ENCODE measurements at places on chromosomes 1 and 21.

- DNase-seq, result no peak
These were observed at the start of gene MNDA for GRCh38 chr1:158830904-158831507. TSS of gene MNDA (plus strand) at chr1:158831351. CDS start at chr1:158842154, 10,803 bp downstream.

DNA sequence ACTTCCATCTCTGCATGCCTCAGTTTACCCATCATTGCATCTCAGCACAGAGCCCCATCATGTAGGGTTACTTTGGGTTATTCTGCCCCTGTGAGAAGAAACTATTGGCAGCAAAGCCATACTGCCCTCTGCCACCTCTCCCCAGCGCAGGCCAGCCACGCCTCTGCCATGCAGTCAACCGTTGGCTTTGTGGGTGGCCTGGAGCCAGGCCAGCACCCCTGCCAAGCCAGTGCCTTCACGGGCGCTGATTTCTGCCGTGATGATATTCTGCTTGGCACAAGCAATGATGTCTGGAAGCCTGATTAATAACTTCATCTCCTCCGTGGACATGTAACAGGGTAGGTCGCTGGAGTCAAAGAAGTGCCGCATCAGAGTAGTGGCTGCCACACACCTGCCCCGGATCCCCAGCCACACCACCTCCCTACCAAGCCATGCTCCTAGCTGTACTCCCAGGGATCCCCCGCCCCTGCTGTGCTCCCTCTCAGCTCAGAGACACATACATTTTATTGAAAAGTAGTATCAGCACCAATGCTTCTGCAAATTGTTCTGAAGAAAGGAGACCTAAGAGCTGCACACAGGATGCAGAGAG is 15.0 kb upstream of the CEP85 start:
- DNase-seq, result no peak

- DNase-seq, result no peak
These were observed 23.2 kb downstream of the AVPR1B start for GRCh38 chr1:206094024-206094423.

DNA sequence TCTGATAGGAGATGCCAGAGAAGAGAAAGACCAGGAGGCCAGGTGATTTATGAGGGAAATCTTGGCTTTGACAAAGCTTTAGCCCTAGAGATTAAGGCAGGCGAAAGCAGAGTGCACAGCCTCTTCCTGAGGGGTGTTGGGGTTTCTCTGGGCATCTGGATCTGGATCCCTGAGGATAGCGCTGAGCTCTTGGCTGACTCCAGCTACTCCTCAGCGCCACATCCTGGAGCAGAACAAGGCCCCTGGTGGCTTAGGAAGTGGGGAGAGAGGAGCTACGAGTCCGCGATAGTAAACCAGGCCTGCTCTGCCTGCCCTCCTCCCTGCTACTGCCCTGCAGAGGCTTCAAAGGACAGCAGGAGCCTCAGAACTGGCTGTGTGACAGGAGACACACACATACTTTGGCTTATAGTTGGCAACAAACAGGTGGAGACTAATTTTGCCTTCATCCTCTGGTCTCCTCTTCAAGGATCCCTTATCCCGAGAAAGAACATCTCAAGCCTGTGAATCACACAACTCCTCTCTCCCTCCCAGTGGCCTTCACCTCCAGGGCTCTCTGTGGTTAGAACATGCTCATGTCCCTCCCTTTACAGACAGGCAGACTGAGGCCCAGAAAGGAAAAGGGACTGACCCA is 66.9 kb downstream of the TRABD2B start:
- no peak for DNase-seq

DNA sequence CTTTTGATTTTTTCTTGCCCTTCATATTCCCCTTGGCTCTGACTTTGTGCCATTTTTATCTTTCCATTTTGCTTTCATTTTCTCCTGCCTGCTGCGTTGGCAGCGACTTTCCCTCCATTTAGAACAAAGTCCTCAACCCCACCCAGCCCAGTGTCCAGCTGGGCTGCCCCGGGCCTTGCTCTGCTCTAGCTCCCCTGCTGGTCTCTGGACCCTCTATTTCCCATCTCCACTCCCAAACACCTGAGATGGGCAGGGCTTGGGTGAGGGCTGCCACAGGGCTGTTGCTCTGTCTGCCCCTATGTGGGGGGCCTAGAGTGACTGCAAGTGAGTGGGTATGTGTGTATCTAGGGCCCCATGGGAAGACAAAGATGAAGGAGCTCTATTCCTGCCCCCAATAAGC is 7.3 kb upstream of the ADAM15 start:
- DNase-seq, result no peak

DNA sequence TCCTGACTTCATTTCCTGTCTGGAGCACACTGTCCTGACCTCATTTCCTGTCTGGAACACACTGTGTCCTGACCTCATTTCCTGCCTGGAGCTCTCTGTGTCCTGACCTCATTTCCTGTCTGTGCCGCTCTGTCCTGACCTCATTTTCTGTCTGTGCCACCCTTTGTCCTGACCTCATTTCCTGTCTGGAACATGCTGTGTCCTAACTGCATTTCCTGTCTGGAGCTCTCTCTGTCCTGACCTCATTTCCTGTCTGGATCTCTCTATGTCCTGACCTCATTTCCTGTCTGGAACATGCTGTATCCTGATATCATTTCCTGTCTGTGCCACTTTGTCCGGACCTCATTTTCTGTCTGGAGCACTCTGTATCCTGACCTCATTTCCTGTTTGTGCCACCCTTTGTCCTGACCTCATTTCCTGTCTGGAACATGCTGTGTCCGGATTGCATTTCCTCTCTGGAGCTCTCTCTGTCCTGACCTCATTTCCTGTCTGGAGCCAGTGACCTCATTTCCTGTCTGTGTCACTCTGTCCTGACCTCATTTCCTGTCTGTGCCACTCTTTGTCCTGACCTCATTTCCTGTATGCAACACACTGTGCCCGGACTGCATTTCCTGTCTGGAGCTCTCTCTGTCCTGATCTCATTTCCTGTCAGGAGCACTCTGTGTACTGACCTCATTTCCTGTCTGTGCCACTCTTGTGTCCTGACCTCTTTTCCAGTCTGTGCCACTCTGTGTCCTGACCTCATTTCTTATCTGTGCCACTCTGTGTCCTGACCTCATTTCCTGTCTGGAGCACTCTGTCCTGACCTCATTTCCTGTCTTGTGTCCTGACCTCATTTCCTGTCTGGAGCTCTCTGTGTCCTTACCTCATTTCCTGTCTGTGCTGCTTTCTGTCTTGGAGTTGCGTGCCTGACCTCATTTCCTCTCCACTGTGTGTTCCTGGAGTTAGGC is 27.6 kb downstream of the SKI start:
- DNase-seq, result peak; percentile 56

GRCh38 chr21:34802180-34802899 is 133.5 kb downstream of the CLIC6 start:
- no peak for DNase-seq

GRCh38 chr1:167880580-167881021 is 33.3 kb downstream of the ADCY10 start:
- DNase-seq, result no peak

- DNase-seq, result no peak
These were observed 21.1 kb downstream of the SMAP2 start for GRCh38 chr1:40394491-40395172.

GRCh38 chr1:43460988-43461693 is 7.4 kb upstream of the HYI start:
- no peak for DNase-seq

GRCh38 chr1:230303069-230303468 is 123.1 kb downstream of the PGBD5 start:
- no peak for DNase-seq

DNA sequence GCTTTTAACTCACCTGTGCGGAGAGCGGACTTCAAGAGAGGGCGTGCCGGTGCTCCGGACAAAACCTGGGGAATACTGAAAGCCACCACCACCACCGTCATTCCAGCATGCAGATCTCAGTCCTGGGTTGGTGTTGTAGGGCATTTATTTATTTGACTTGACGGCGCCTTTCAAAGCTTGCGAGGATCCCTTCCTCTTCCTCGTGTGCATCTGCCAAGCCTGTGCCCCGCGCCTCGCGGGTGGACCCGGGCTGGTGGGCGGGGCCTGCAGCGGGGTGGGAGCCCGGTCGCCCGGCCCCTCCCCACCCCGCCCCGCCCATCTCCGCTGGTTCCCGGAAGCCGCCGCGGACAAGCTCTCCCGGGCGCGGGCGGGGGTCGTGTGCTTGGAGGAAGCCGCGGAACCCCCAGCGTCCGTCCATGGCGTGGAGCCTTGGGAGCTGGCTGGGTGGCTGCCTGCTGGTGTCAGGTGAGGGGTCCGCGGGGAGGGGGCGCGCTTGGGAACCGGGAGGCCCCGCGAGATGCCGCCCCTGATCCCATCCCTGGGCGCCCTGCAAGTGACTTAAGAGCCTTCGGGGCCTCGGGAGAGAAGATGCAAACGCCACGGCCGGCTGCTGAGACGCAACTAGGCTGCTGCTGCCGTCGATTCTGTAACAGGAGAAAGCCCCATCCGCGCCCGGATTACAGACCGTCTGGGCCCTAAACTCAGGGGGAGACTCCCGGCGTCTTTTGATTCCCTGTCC is at the start of gene IL10RB:
Gene IL10RB (plus strand): TSS at position 318 of the 739 bp plus-strand sequence. CDS start 99 bp downstream, at position 417.
- peak; percentile 73 for DNase-seq

- no peak for DNase-seq
These were observed 65.9 kb downstream of the LAMC1 start for GRCh38 chr1:183089025-183089639.

GRCh38 chr1:22780696-22781095 is 70.1 kb downstream of the EPHB2 start:
- no peak for DNase-seq

DNA sequence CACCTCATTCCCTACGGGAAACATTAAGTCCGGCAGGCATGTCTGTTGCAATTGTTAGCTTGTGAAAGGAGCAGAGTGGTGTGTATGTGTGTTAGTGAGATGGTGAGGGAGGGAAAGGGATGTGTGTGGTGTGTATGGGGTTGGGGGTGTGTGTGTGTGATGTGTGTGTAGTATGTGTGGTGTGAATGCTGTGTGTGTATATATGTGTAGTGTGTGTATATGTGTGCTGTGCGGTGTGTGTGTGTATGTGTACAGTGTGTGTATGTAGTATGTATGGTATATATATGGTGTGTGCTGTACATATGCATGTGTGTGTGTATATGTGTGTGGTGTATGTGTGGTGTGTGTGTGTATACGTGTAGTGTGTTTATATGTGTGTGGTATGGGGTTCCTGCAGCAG is 20.8 kb upstream of the BLACAT1 start:
- DNase-seq, result no peak

- DNase-seq, result no peak
These were observed 278.6 kb upstream of the AJAP1 start for GRCh38 chr1:4375812-4376211.

DNA sequence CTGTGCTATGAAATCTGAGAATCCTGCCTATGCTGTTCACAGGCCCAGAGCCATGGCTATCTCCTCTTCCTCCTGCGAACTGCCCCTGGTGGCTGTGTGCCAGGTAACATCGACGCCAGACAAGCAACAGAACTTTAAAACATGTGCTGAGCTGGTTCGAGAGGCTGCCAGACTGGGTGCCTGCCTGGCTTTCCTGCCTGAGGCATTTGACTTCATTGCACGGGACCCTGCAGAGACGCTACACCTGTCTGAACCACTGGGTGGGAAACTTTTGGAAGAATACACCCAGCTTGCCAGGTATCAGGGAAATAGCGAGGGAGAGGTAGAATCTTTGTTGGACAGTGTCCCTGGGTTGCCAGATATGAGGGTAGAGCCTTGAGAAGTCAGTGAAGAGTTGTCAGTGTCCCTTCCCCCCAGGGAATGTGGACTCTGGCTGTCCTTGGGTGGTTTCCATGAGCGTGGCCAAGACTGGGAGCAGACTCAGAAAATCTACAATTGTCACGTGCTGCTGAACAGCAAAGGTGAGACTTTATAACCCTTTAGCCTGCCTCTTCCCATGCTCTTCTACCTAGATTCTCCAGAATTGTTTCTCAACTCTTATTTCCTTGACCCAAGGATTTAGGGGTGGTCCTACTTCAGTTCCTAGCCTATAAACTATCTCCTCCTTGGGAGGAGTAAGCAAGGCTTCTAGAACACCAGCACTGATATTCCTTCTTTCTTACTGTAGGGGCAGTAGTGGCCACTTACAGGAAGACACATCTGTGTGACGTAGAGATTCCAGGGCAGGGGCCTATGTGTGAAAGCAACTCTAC is 1.4 kb downstream of the NIT1 start:
- no peak for DNase-seq

DNA sequence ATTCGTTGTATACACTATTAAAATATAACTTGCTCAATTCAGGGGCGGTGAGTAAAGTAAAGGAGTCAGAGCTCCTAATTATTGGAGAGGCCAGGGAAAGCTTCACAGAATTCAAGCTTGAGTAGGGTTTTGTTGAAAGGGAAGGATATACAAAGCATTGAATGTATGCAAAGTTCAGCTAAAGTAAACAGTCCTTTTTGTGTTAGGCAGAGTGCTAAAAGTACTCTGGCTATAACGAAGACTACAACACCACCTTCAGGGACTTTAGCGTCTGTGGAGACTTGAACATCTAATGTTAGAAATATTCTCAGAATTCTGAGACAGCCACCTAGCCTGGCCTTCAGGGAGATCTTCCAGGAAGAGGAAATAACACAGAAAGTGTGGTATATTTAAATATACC is 1.1 kb downstream of the FALEC start:
- DNase-seq, result peak; percentile 19

DNA sequence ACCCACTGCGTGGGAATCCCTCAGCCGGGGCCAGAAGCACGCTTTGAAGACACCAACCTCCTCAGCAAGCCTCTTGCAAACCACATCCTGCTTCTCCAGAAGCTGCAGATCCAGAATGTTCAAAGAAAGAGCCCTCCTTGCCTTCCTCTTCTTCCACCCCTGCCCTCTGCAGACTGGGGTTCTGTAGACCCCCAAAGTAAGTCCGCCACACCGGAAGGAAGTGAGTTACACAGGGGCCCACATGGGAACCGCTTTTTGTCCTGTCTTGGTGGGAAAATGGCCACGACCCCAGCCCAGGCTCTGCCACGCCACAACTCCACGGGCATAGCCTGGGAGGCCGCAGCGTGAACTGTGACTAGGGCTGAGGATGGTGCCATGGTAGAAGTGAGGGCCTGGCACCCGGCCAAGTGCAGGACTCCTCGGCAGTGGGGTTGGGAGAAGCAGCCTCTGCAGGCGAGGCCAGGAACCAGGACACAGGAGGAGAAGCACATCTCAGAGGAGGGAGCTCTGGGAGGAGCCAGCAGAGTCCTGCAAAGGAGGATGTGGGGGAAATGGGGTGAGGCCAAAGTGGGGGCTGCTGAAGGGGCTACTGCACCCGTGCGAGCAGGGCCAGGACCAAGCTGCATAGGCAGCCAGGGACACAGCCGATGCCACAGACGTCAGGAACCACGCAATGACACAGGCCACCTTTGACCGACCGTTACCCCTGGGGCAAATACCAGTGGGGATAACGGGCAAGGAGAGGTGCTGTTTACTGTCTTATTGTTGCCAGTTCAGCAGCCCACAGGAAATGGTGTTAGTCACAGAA is 30.9 kb downstream of the PDE9A start:
- no peak for DNase-seq
